Memory B cell (primary cell): ENCODE measurements at places on chromosomes 2 and 18.

GRCh38 chr2:160651416-160652200 lies 158.0 kb upstream of the RBMS1 start:
- DNase-seq, result no peak

GRCh38 chr18:46756025-46756558 lies 761 bp downstream of the ST8SIA5 start:
- no peak for DNase-seq

DNA sequence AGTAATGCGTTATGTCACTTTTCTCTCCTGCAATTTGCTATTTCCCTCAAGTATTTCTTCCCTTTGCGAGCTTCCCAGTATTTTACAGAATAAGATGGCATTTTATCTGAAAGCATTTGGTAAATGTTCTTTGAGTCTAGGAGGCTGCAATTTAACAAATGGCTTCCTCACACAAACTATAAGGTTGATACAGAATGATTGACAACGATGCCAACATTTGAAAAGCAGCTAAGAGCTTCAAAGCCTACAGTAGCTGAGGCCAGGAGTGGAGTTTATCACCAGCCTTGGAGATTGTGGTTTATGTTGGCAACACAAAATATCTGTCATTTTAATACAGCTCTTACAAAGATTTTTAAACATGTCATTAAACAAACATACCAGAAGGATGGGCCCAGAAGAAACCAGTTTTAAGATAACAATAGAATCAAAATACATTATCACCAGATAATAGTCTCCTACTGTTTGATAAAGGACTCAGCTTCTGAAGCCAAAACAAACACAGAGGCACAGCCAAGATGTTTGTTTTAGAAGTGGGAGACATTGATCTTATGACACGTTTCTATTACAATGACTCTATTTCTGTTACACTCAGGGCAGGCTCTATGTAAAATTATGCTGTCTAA lies 711.4 kb upstream of the ACVR2A start:
- no peak for DNase-seq

- DNase-seq, result no peak
These were observed 136.6 kb upstream of the RMP24 start for GRCh38 chr18:35835833-35836232.

- no peak for DNase-seq
These were observed 50.0 kb downstream of the MC4R start for GRCh38 chr18:60322591-60322990.

DNA sequence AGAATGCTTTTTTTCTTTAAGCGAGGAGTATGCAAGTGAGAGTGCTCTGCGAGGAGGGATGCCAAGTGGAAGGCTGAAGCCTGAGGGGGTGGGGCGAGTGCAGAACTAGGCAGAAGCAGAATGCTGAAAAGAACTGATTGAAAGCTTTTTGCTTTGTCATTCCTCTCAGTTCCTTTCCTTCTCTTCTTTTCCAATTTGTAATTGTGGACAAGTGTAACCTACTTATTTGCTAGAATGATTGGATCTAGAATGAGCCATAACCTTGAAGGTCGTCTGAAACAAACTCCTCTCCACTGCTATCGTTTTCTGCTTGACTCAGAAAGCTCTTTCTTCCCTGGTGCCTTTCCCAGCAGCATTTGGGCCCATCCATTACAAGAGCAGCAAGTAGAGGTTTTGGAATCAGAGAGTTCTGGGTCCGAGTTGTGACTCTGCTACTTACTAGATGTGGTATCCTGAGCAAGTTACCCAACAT lies 115.3 kb downstream of the METTL8 start:
- DNase-seq, result no peak

DNA sequence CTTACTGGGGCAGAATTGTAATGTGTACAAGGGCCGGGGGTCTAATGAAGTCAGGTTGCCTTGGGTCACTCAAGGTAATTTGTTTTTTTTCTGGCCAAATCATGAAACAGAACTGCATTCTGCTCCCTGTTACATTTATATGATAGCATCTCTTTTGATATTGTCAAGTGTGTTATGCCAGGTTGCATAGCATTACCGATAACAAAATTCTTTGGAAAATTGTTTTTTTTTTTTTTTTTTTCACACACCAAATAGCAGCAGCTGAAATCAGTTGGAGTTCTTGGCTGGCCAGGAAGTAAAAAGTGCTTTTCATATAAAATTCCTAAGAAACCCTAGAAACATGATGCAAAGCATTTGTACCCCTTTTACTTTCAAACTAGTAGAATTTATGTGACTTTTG lies 282.6 kb upstream of the FN1 start:
- DNase-seq, result no peak

DNA sequence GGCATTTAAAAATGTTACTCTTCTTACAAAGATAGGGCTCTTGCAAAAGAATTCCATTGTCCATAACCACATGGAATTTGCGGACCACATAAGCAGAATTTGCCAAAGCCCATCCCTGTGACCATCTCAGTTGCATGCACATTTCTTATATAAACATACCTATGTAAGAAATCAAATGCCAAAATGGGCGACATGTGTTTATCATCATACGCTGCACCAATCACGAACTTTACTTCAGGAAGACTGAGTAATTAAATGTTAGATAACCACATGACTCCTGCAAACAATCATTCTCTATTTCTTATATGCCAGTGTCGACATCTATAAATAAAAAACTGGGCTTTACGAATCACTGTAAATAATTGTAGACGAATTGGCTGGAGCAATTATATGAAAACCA lies 186.1 kb upstream of the RBMS1 start:
- no peak for DNase-seq

DNA sequence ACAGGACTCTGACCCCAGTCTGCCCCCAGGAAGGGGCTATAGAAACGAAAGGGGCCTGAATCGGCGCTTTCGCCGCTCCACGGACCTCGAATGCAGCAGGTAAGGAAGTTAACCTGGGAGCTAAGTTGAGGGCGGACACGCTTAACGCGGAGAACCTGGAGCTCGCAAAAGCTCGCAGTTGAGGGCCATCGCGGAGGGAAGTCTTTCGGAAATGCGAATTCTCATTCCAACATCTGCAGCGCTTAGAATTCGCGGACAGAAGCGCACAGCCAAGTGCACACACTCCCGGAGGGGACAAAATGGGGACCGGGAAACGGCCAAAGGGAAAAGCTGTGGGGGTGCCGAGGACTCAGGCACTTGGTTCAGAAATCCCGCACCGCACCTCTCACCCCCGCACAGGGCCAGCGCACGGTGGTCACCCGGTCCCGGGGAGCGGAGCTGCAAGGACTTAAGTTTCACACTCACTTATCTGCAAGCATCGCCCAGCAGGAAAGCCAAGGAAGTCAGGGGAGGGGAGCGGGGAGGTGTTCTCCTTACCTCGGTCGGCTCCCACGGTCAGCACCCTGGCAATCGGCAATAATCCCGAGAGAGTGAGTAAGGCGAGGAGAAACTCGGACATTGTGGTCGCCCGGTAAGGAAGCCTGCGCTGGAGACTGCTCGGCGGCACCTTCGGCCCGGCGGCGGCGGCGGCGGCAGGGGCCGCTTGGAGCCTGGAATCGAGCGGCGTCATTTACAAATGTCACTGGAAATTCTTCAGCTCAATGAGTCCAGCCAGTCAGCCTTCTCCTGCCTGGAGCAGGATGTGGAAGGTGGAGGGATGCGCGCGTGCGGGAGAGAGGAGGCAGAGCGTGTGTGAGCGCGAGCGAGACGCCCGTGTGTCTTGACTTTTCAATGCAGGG lies 456 bp downstream of the LRP1B start:
- DNase-seq, result no peak

GRCh38 chr2:41736586-41736985 lies 311.2 kb upstream of the PKDCC start:
- no peak for DNase-seq

- no peak for DNase-seq
These were observed 1.6 kb downstream of the CELF4 start for GRCh38 chr18:37563931-37564392.

DNA sequence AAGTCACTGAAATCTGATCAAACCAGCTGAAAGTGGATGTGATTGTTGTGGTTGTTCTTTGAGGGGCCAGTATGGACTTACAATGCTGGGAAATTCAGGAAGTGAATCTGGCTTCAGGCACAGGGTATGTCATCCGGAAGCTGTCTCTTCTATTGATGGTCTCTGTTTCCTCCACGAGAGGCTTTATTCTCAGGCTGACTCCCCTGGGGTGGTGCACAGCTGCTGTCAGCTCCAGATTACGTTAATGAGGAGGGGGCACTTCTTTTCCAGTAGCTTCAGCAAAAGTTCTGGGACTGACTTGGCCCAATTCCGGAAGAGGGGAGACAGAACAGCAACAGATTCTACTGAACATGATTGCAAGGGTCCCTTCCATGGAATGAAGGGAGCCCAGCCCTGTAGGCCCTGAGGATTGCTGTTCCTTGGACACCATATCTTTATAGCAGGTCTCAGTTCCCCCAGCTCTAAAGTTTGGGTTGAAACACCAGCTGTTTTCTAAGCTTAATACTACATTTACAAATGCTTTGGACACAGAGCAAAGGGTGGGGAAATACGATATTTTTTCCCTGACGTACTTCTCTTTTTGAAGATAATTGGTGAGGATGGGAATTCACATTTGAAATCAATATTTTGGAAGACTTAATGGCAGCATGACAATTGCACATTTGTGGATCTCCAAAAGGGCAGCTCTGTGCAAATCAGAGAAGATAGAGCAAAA lies 400.9 kb downstream of the TSN start:
- no peak for DNase-seq

GRCh38 chr2:10033251-10034006 lies 9.9 kb upstream of the KLF11 start:
- no peak for DNase-seq

DNA sequence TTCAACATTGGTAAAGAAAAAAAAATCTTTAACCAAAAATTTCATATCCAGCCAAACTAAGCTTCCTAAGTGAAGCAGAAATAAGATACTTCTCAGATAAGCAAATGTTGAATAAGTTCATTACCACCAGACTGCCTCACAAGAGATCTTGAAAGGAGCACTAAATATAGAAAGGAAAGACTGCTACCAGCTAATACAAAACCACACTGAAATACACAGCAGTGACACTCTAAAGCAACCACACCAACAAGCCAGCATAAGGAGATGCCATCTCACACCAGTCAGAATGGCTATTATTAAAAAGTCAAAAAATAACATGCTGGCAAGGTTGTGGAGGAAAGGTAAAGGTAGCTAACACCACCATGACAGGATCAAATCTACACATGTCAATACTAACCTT lies 74.0 kb upstream of the LHCGR start:
- DNase-seq, result no peak

DNA sequence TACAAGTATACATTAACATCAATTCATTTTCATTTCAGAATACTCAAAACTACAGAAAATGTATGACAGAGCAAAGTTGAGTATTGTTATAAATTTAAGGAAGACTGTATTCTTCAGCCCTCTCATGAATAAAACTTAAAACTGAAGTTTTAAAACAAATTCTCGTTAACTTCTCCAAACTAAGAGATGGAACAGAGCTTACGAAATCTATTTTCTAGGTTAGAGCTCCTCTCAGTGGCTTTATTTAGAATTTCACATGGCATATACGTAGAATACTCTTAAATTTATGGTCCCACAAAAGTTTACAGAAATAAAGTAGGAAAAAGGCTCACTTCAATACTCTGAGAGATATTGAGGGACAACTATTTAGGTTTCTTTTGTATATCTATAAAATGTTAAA lies 612.1 kb downstream of the KCNJ3 start:
- DNase-seq, result no peak

DNA sequence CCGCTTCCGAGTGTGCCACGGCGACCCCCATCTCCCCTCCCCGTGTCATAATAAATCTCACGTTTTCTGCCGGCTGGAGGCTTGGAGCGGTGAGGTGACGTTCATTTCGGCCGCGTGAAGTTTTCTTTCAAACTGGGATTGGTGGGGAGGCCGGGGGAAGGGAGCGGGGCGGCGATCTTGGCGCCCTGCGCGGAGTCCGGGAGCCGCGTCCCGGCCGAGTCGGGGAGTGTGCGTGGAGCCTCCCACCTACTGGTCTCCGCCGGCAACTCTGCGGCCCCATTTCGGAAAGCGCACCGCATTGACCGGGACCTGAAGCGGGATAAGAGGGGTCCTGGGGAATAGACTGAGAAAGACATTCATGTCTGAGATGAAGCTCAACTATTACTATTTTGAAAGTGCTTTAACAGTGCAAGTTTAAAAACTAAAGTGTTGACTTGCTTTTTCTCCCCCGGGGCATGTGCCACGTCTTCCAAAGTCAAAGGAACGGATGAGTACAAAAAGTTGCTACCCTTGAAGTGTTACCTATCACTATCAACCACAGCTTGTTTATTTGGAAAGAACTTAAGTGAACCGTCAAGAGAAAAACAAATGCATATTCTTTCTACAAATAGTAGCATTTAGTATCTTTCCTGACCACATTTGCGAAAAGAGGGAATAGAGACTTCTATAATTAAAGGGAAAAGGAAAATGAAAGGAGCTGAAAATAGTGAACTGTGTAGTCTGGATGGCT lies 818 bp upstream of the IKZF2 start:
- DNase-seq, result no peak

- DNase-seq, result no peak
These were observed 88.9 kb upstream of the TMEM200C start for GRCh38 chr18:5984245-5984644.

- DNase-seq, result no peak
These were observed 61.1 kb downstream of the COA5 start for GRCh38 chr2:98547092-98547790.

- peak; percentile 3 for DNase-seq
These were observed 61.8 kb downstream of the TBC1D8 start for GRCh38 chr2:101089419-101089818.

DNA sequence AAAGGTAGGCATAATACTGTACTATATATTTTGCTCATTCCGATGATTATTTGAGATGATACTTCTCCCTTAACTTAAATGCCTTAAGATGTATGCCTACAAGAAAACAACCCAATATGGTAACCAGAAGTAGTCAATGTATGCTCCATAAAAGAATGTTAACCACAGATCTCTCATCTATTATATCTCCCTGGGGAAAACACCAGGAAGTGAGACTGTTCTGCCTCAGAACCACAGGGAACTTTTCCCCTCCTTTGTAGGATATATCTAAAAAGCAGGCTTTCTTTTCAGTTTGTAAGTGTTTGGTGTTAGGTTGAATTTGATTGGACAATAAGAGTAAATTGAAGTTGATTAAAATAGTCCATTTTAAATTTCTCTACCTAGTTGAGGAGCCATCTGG lies 1160.5 kb upstream of the NXPH2 start:
- DNase-seq, result no peak

GRCh38 chr18:31667185-31667584 lies 17.2 kb downstream of the B4GALT6 start:
- no peak for DNase-seq

GRCh38 chr2:236963631-236964182 lies 122.0 kb upstream of the COPS8 start:
- DNase-seq, result no peak
